ENCODE measurements at places on chromosomes 6 and 20. TPM values are rescaled to one million over a fixed set of nuclear protein-coding genes. Genes with fewer than 3 reads are reported as not detected.

SIM1 gene
- 1.6 TPM for total RNA-seq

CLVS2 gene
- not detected for total RNA-seq

ADTRP gene
- 2.0 TPM for total RNA-seq

HLA-G gene
- not detected for total RNA-seq

PHACTR3 gene
- not detected for total RNA-seq
